ENCODE measurements at places on chromosomes 6 and 20.
A peak's percentile ranks its signal among the peaks of the same experiment; 100 is the strongest.

GRCh38 chr6:168134560-168135201 is 55.7 kb upstream of the FRMD1 start:
- H3K36me3 ChIP-seq = no peaks in the 10 kb centered on the region
- no peak overlapping the region for H3K27ac ChIP-seq
- no peak for DNase-seq
- no peaks in the 10 kb centered on the region for H3K27me3 ChIP-seq

- no peak overlapping the region for H3K4me3 ChIP-seq
- H3K4me1 ChIP-seq = no peaks in the 10 kb centered on the region
- H3K36me3 ChIP-seq = no peaks in the 10 kb centered on the region
- no peak overlapping the region for H3K27ac ChIP-seq
- no peak for DNase-seq
Observed at GRCh38 chr6:125114248-125114858, 39.2 kb upstream of the TPD52L1 start.

- H3K4me1 ChIP-seq = peaks cover 1% of the 10 kb centered on the region
- no peaks in the 10 kb centered on the region for H3K36me3 ChIP-seq
- H3K4me3 ChIP-seq = no peak overlapping the region
Observed at GRCh38 chr20:47558295-47559066, 56.8 kb downstream of the NCOA3 start.

DNA sequence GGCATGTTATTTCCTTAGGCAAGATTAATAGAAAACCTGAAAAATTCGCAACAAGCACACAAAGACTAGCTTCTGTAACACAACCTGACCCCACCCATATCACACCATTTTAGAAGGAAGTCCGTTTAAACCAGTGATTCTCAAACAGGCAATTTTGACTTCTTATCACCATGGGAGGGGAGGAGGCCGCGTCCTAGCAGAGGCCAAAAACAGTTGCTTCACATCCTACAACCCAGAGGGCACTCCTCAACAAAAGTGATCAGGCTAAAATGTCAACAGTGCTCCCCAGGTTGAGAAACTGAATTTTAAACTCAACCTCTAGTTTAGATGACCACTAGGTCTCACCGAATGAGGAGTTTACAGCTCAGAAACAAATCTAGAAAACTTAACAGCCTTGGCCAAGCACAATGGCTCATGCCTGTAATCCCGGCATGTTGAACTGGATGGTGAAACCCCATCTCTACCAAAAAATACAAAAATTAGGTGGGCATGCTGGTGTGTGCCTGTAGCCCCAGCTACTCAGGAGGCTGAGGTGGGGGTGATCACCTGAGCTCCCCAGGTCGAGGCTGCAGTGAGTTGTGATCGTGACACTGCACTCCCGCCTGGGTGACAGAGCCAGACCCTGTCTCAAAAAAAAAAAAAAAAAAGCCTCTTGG is 3.4 kb downstream of the SNX5 start:
- no peak for DNase-seq
- H3K36me3 ChIP-seq = no peaks in the 10 kb centered on the region
- H3K27me3 ChIP-seq = no peaks in the 10 kb centered on the region
- peaks cover 2% of the 10 kb centered on the region for H3K4me1 ChIP-seq
- H3K27ac ChIP-seq = no peak overlapping the region
- no peak overlapping the region for H3K4me3 ChIP-seq

DNA sequence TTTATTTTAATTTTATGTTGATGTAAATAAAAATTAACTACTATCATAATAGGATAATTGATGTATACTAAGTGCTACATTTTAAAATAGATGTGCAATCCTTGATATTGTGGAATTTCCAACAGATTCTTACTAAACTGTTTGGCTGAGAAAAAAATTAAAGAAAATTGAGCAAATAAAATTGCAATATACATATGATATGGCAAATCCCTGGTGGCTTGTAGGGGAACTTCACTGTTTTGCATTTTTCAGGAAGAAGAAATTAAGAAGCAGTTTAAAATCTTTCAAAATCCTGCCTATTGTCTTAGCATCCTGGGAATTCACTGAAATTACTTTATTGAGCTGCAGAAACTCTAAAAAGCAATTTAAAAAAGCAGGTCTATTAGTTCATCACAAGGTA is 191.4 kb upstream of the ADGRB3 start:
- no peaks in the 10 kb centered on the region for H3K4me1 ChIP-seq
- no peak for DNase-seq
- H3K27ac ChIP-seq = no peak overlapping the region
- no peaks in the 10 kb centered on the region for H3K36me3 ChIP-seq
- H3K4me3 ChIP-seq = no peak overlapping the region

DNA sequence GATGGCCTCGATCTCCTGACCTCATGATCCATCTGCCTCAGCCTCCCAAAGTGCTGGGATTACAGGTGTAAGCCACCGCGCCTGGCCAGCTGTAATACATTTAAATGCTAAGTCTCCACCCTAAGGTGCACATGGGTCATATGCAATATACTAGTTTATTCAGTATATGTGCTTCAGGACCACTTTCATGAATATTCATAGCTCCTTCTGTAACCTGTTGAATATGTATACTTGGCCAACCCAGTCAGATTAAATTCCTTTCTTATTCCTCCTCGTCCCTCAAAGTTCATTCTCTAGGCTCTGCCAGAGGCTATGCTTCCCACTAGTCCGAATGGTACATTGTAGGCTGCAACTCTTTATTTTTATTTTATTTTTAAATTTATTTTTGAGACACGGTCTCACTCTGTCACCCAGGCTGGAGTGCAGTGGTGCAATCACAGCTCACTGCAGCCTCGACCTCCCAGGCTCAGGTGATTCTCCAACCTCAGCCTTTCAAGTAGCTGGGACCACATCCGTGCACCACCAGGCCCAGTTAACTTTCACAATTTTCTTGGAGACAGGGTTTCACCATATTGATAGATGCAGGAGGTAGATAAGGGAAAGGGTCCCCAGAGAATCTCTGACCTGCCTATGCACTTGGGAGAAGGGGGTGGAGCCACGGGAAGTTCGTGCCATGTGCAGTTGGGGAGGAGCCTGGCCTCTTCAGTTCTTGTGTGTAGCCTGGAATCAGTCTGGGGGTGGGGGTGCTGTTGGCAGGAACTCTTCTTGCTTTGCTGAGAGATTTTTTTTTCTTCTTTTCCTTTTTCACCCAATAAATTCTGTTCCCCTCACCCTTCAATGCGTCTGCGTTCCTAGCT is 41.3 kb upstream of the DDR1 start:
- H3K27me3 ChIP-seq = no peaks in the 10 kb centered on the region
- no peak for DNase-seq
- H3K36me3 ChIP-seq = no peaks in the 10 kb centered on the region
- no peaks in the 10 kb centered on the region for H3K4me1 ChIP-seq
- H3K27ac ChIP-seq = no peak overlapping the region

DNA sequence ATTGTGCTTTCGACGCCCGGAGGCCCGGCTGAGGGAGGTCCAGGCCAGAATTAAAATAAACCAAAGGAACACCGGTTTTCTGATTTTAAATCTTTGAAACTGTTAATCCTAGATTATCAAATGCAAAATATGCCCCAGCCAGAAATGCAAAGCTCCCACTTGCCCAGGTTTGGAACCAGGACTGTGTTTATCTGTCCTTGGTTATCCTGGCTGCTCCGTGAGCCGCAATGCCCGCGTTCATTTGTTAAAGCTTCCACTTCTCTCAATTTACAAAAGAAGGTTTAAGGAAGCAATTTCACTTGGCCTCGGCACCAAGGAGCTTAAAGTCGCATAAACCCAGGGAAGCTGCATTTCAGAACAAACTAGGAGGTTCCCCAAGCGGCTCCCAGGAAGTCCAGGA is 250.0 kb downstream of the TAF4 start:
- H3K36me3 ChIP-seq = no peaks in the 10 kb centered on the region
- H3K4me3 ChIP-seq = no peak overlapping the region
- H3K27ac ChIP-seq = no peak overlapping the region
- no peaks in the 10 kb centered on the region for H3K4me1 ChIP-seq
- DNase-seq = peak; percentile 17
- no peaks in the 10 kb centered on the region for H3K27me3 ChIP-seq

DNA sequence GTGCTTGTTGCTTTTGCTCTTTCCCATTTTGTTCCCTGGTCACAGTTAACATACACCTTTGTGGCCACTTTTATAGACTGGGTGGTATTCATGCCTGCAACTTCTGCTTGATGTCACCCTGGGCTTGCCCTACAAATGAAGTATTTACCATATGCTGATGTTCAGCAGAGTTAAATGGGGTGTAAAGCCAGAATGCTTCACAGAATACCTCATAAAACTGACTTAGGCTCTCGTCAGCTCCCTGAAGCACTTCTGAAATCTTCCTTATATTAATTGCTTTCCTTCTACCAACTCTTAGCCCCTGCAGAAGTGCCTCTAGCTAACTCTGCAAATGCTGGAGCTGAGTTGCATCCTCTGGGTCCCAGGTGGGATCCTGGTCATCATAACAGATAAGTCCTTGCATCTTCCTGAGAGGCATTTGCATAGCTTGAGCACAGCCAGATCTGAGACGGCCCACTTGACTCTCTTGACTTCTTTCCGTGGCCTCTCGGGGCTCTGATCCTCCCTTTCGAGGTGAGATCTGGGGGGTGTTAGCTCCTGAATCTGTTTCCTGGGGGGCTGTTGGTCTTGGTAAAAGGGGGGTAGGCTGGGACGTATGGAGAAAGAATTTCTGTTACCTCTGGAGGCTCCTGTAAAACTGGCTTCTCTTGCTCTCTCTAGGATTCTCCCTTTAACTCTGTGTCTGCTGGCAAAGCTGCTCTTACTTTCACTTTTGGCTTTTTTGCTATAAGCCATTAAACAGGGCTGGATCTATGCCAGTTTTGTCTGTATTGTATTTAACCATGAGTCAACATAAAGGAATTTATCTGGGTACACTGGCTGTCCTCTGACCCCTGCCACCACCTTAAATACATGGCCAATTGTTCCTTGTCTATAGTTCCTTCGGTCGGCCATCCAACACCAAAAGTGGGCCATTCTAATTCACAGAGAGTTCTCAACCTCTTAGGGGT is 223.0 kb upstream of the SYNCRIP start:
- no peaks in the 10 kb centered on the region for H3K36me3 ChIP-seq
- peaks cover 4% of the 10 kb centered on the region for H3K4me1 ChIP-seq
- no peaks in the 10 kb centered on the region for H3K27me3 ChIP-seq

DNA sequence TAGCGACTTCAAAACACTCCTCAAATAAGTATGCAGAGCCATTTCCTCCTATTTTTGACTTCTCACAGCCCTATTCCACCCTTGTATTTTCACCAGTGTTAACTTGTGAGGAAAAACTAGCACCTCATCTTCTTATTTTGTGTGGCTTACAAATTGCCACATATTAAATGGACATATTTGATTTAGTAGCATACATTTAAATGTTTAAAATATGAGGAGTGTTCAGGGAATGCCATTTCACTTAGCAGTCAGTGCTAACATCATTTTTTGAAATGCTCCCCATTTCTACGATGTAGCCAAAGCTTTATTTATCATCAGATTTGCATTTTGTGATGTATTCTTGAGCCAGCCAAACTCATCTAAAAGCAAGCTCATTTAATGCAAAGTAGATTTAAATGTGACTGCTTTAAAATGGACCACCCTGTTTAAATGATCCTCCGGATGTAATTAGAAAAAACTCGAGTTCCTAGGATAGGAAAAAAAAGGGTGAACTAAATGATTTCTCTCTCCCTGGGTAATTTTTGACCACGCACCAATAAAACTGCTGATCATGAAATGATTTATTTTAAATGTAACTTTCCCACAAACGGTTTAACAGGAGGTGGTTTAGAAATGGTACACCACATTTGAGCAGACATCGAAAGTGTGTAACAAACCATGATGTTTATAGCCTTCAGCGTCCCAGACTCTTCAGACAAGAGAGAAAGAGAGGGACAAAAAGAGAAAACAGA is 172.6 kb downstream of the CD83 start:
- H3K27me3 ChIP-seq = peaks cover 2% of the 10 kb centered on the region
- no peaks in the 10 kb centered on the region for H3K36me3 ChIP-seq
- no peak for DNase-seq
- no peaks in the 10 kb centered on the region for H3K4me1 ChIP-seq

GRCh38 chr6:114579486-114579885 is 236.7 kb upstream of the HS3ST5 start:
- no peak overlapping the region for H3K4me3 ChIP-seq
- DNase-seq = no peak
- no peaks in the 10 kb centered on the region for H3K27me3 ChIP-seq
- H3K36me3 ChIP-seq = no peaks in the 10 kb centered on the region
- H3K27ac ChIP-seq = no peak overlapping the region

- H3K4me1 ChIP-seq = peaks cover 4% of the 10 kb centered on the region
- H3K27ac ChIP-seq = no peak overlapping the region
- H3K4me3 ChIP-seq = no peak overlapping the region
- H3K36me3 ChIP-seq = no peaks in the 10 kb centered on the region
Observed at GRCh38 chr6:90382760-90383159, 86.1 kb upstream of the BACH2 start.

DNA sequence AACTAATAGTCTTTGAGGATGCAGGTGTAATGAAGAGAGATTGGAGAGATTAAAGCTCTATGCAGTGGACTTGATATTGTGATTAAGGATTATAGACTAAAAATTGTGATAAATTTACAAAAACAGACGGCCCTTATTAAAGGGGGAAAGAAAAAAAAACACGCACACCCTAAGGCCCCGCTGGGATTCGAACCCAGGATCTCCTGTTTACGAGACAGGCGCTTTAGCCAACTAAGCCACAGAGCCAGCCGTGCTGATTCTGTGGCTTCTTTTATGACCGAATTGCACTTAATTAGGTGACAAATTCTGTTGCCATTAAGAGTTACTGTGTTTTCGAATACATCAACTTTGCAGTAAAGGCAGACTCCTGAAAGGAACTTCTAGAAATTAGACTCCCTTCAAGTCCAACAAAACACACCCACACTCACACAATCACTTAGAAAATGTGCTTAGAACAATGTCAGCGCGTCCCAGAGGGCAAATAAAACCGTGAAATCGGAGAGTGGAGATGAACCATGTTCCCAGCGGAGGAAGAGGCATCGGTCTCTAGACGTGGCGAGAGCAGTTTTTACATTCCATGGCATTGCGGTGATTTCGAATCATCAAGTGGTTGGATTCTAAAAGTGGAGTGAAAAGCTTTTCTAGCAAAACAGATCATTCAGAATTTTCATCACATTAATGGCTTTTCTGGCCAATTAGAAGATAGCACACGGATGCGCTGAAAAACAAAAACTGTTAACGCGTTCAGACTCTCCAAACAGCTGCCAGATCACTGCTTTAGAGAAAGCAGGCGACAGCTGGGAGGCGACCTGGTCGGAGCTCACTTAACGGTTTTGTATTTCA is 122.6 kb downstream of the GPX5 start:
- H3K27me3 ChIP-seq = no peaks in the 10 kb centered on the region
- no peaks in the 10 kb centered on the region for H3K4me1 ChIP-seq
- peak overlapping the region; percentile 50 for H3K4me3 ChIP-seq

- no peaks in the 10 kb centered on the region for H3K27me3 ChIP-seq
- H3K4me1 ChIP-seq = no peaks in the 10 kb centered on the region
Observed at GRCh38 chr20:57909763-57910331, 200.0 kb upstream of the PMEPA1 start.

Data from aorta (tissue), 5 donors.